ENCODE measurements at places on chromosomes 12 and 14.

- no peak overlapping the region for H3K4me3 ChIP-seq
- no peak overlapping the region for H3K27ac ChIP-seq
- H3K27me3 ChIP-seq = no peaks in the 10 kb centered on the region
- H3K36me3 ChIP-seq = peaks cover 17% of the 10 kb centered on the region
- no peak for DNase-seq
- H3K4me1 ChIP-seq = peaks cover 37% of the 10 kb centered on the region
Measured at GRCh38 chr12:122403831-122404230, 18.6 kb downstream of the CLIP1 start.

DNA sequence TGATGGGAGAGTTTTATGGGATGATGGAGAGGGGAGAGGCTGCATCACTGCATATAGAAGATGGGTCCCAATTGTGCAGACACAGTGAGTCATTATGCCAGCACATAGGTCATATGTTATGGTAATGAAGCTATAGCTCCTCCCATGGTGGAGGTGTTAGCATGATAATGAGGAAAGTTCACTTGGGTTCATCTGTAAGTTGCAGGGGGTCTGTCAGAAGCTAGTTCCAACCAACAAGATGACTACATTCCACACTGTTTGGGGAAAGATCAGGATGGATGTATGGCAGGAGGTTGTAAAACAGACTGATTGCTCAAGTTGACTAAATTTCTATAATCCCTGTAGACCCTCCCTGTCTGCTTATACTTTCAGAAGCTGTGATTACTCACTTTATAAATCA lies 561.3 kb downstream of the C12orf50 start:
- DNase-seq = no peak
- no peak overlapping the region for H3K27ac ChIP-seq
- no peaks in the 10 kb centered on the region for H3K36me3 ChIP-seq

GRCh38 chr14:80978403-80978802 lies 23.0 kb downstream of the TSHR start:
- peaks cover 6% of the 10 kb centered on the region for H3K27me3 ChIP-seq
- DNase-seq = peak; percentile 72
- peak overlapping the region; percentile 86 for H3K27ac ChIP-seq
- H3K36me3 ChIP-seq = peaks cover 22% of the 10 kb centered on the region

DNA sequence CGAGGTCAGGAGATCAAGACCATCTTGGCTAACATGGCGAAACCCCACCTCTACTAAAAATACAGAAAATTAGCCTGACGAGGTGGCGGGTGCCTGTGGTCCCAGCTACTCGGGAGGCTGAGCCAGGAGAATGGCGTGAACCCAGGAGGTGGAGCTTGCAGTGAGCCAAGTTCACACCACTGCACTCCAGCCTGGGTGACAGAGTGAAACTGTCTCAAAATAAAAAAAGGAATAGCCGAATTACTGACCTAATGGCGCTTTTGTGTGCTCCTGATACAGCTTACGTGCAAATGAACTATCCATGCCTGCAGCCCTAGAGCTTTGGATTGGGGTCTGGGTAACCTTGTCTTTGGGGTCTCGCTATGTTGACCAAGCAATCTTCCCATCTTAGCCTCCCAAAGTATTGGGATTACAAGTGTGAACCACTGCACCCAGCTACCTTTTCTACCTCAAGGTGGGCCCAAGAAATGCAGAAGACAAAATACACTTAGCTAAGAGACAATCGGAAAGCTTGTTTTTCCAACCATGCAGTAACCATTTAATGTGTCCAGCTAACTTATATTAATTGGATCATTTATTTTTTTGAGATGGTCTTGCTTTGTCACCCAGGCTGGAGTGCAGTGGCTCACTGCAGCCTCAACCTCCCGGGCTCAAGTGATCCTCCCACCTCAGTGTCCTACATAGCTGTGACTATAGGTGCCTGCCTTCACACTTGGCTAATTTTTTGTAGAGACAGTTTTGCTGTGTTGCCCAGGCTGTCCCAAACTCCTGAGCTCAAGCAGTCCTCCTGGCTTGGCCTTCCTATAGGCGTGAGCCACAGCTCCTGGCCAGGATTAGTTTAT lies 5.5 kb downstream of the PABPN1 start:
- H3K27me3 ChIP-seq = no peaks in the 10 kb centered on the region
- no peak overlapping the region for H3K27ac ChIP-seq
- H3K36me3 ChIP-seq = peaks cover 36% of the 10 kb centered on the region
- H3K4me1 ChIP-seq = peaks cover 16% of the 10 kb centered on the region

DNA sequence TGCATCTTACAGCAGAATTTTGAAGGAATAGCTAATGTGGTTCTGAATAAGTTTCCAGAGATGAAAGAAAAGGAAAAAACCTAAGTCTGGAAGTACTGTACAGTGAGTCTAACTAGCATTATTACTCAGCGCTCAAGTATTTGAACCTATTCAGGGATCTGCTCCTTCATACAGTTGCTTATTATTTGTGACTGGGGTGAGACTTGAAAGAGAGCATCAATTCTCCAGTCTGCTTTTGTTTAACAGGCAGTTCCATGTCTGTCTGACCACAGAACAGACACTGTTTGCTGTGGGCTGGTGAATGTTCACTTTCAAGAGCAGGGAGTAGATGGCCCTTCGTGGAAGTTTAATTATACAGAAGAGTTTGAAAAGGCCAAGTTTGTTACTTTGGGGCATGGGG lies 9.3 kb downstream of the ETV6 start:
- peaks cover 67% of the 10 kb centered on the region for H3K4me1 ChIP-seq
- peaks cover 48% of the 10 kb centered on the region for H3K36me3 ChIP-seq
- no peak overlapping the region for H3K27ac ChIP-seq
- H3K27me3 ChIP-seq = no peaks in the 10 kb centered on the region
- no peak overlapping the region for H3K4me3 ChIP-seq

- no peak overlapping the region for H3K4me3 ChIP-seq
- no peak for DNase-seq
- peaks cover 20% of the 10 kb centered on the region for H3K4me1 ChIP-seq
- H3K27ac ChIP-seq = no peak overlapping the region
- H3K36me3 ChIP-seq = no peaks in the 10 kb centered on the region
- H3K27me3 ChIP-seq = no peaks in the 10 kb centered on the region
Measured at GRCh38 chr12:103909811-103910210, 20.4 kb upstream of the HSP90B1 start.

GRCh38 chr12:115062741-115063140 lies 378.8 kb upstream of the TBX3 start:
- no peak overlapping the region for H3K27ac ChIP-seq
- H3K4me1 ChIP-seq = no peaks in the 10 kb centered on the region
- H3K4me3 ChIP-seq = no peak overlapping the region
- DNase-seq = no peak

GRCh38 chr12:80040075-80040738 lies 59.1 kb upstream of the OTOGL start:
- no peak for DNase-seq
- no peaks in the 10 kb centered on the region for H3K4me1 ChIP-seq
- no peaks in the 10 kb centered on the region for H3K36me3 ChIP-seq
- no peak overlapping the region for H3K27ac ChIP-seq
- H3K27me3 ChIP-seq = no peaks in the 10 kb centered on the region

- DNase-seq = no peak
- no peaks in the 10 kb centered on the region for H3K36me3 ChIP-seq
- peaks cover 8% of the 10 kb centered on the region for H3K4me1 ChIP-seq
- H3K27me3 ChIP-seq = peaks cover 52% of the 10 kb centered on the region
- no peak overlapping the region for H3K27ac ChIP-seq
Measured at GRCh38 chr12:47740606-47741339, 15.5 kb upstream of the ENDOU start.

GRCh38 chr14:22131749-22132476 lies 457.1 kb downstream of the DAD1 start:
- H3K27ac ChIP-seq = no peak overlapping the region
- no peaks in the 10 kb centered on the region for H3K27me3 ChIP-seq
- DNase-seq = peak; percentile 48
- H3K36me3 ChIP-seq = peaks cover 2% of the 10 kb centered on the region
- no peak overlapping the region for H3K4me3 ChIP-seq
- peaks cover 9% of the 10 kb centered on the region for H3K4me1 ChIP-seq

GRCh38 chr14:29637411-29637810 lies 290.2 kb downstream of the PRKD1 start:
- H3K4me3 ChIP-seq = no peak overlapping the region
- H3K27ac ChIP-seq = no peak overlapping the region
- no peaks in the 10 kb centered on the region for H3K36me3 ChIP-seq
- no peaks in the 10 kb centered on the region for H3K27me3 ChIP-seq
- no peaks in the 10 kb centered on the region for H3K4me1 ChIP-seq
- no peak for DNase-seq

GRCh38 chr14:67343601-67344230 lies 15.9 kb downstream of the ATP6V1D start:
- no peaks in the 10 kb centered on the region for H3K4me1 ChIP-seq
- no peaks in the 10 kb centered on the region for H3K27me3 ChIP-seq
- DNase-seq = no peak
- peaks cover 40% of the 10 kb centered on the region for H3K36me3 ChIP-seq
- H3K27ac ChIP-seq = no peak overlapping the region

DNA sequence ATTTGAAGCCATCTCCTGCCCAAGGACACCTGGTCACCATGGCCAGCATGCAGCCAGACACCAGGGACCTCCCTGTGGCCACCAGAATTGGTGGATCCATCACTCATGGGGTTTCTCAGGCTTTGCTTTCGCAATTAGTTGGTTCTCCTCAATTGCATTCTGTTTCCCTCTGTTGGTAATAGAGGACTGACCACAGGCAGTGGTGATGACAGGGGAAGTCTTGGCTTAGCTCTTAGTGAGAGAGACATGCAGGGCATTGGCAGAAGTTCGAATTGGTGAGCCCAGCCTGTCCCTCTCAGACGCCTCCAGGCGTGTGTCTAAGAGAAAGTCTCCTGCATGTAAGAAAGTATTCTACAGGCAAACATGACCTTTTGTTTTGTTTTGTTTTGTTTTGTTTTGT lies 21.3 kb downstream of the HCAR2 start:
- no peaks in the 10 kb centered on the region for H3K4me1 ChIP-seq
- no peaks in the 10 kb centered on the region for H3K36me3 ChIP-seq
- no peak overlapping the region for H3K4me3 ChIP-seq
- no peak overlapping the region for H3K27ac ChIP-seq
- DNase-seq = no peak
- peaks cover 6% of the 10 kb centered on the region for H3K27me3 ChIP-seq

DNA sequence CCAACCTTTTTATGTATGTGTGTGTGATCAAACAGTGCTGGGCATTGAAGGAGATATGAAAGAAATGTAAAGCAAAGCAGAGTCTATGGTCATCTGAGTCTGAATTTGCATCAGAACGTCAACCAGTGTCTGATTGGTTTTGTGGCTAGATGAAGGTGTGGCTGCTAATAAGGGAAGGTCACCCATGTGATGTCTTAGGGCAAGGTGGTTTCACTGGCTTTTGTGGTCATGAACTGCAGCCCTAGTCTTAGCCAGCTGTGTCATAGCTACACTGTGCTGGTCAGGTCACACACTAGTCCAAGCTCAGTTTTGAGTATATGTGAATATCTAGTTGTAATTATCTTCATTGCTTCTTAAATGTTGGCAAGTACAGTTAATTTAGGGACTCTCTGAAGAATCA lies 105.8 kb downstream of the TGFB3 start:
- H3K27me3 ChIP-seq = no peaks in the 10 kb centered on the region
- H3K27ac ChIP-seq = no peak overlapping the region
- no peak overlapping the region for H3K4me3 ChIP-seq
- no peak for DNase-seq

DNA sequence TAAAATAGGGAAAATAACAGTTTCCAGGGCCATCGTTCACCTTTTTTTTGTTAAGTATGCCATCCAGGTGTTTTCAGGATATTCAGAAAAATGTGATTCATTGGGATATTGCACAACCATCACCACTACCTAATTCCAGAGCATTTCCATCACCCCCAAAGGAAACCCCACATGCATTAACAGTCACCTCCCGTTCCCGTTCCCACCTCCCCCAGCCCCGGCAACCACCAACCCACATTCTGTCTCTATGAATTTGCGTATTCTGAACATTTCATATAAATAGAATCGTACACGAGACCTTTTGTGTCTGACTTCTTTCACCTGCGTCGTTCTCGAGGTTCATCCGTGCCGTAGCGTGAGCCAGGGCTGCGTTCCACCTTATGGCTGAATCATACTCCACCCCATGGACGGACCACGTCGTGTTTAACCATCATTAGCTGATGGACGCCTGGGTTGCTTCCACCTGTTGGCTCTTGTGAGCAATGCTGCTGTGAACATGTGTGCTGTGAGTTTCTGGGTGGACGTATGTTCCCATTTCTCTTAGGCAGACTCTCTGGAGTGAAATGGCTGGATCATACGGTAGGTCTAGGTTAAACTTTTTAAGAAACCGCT lies 51.0 kb upstream of the NCOR2 start:
- no peak overlapping the region for H3K4me3 ChIP-seq
- no peak overlapping the region for H3K27ac ChIP-seq
- peaks cover 34% of the 10 kb centered on the region for H3K27me3 ChIP-seq
- DNase-seq = no peak

- no peak overlapping the region for H3K4me3 ChIP-seq
- no peaks in the 10 kb centered on the region for H3K4me1 ChIP-seq
- H3K27ac ChIP-seq = no peak overlapping the region
- no peaks in the 10 kb centered on the region for H3K36me3 ChIP-seq
Measured at GRCh38 chr12:75581515-75581914, 70.1 kb upstream of the KRR1 start.

GRCh38 chr14:72318648-72319047 lies 386.4 kb downstream of the RGS6 start:
- H3K36me3 ChIP-seq = no peaks in the 10 kb centered on the region
- peaks cover 11% of the 10 kb centered on the region for H3K4me1 ChIP-seq
- peaks cover 9% of the 10 kb centered on the region for H3K27me3 ChIP-seq
- H3K4me3 ChIP-seq = no peak overlapping the region
- no peak overlapping the region for H3K27ac ChIP-seq

- H3K4me1 ChIP-seq = no peaks in the 10 kb centered on the region
- no peak overlapping the region for H3K4me3 ChIP-seq
- no peak overlapping the region for H3K27ac ChIP-seq
- H3K36me3 ChIP-seq = no peaks in the 10 kb centered on the region
- DNase-seq = no peak
Measured at GRCh38 chr12:19933924-19934323, 434.4 kb upstream of the PDE3A start.

DNA sequence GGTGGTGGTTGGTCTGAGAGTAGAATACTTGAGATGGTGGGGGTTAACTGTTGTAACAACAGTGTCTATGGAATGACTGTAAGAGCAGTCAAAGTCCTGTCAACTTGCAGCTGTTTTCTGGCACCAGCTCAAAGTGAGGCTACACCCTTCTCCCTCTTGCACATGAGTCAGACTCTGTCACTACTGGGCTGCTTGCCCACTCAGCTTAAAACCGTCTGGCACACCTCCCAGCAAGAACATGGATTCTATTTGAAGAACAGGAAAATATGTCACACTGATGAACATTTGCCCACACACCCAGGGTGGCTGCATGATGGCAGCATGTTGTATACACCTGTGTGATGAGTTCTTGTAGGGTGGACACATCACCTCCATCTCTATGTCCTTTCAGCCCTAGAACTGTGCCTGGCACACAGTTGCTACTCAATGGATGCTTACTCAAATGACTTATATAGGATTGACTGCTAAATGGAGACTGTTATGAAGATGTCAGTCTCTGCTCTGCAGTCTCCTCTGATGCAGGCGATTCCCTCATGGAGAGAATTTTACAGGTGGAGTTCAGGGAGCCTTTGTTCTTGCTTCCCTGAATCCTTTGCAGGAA lies 19.3 kb upstream of the SERPINA6 start:
- H3K27me3 ChIP-seq = peaks cover 5% of the 10 kb centered on the region
- H3K27ac ChIP-seq = no peak overlapping the region
- no peak overlapping the region for H3K4me3 ChIP-seq
- no peaks in the 10 kb centered on the region for H3K36me3 ChIP-seq
- no peak for DNase-seq
- no peaks in the 10 kb centered on the region for H3K4me1 ChIP-seq
